ENCODE measurements at places on chromosomes 7 and 10.

GRCh38 chr10:101273330-101273729 is 44.1 kb upstream of the LBX1 start:
- DNase-seq = no peak

DNA sequence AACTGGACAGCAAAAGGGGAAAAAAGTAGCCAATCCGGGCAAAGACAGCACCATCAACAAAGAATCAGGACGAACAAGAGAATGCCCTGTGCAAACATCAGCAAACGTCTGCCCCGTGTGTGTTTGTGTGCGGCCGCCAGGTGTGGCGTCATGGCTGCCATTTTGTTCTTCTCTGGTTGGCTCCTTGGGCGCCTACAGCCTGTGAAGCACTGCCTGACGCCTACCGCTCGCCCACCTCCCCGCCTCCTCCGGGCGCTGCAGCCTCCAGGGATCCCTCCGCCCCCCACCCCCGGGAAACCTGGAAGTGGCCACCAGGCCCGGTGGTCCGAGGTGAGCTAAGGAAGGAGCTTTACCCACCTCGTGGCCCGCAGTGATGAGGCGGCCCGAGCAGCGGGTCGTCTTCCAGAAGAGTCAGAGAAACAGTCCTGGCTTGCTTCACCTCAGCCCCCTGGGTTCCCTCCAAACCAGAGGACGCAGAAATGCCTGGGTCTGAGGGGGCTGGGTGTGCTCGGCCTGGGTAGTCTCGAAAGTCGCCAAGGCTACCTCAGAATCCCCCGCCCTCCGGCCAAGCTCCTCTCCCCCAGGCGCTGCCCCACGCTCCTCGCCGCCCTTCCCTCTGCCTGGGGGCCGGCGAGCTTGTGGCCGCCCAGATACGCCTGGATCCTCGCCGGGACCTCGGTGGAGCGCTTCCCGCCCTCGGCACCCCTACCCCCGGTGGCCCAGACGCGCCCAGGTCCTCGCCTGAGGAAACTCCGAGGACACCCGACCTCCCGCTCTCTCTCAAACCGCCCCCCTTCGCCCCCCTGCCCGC is 61.8 kb upstream of the IL6 start:
- no peak for DNase-seq

DNA sequence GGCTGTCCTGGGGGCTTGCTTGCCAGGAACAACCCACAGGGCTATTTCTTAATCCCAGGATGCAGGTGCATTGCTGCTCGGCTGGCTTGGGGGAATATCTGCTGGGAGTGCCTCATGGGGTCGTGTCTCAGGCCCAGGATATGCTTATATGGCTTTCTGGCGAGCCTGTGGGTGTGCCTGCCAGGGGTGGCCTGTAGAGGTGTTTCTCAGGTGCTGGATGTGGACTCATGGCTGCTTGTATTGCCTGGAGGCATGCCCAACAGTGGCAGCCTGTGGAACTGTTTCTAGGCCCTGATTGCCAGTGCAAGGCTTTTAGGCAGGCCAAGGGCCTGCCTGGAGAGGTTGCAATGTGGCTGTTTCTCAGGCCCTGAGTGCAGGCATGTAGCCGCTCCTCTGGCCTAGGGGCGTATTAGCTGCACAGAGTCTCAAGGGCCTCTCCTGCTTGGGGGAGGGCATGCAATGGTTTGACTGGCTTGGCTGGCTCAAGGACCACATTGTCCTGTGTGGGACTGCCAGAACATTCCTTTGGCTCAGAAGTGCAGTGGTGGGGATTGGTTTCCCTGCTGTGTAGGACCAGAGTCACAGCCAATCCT is 202.1 kb downstream of the ATRNL1 start:
- no peak for DNase-seq

GRCh38 chr7:93515144-93515543 is 59.4 kb downstream of the CALCR start:
- no peak for DNase-seq

- no peak for DNase-seq
Measured at GRCh38 chr10:120186506-120186905, 270.5 kb upstream of the PLPP4 start.

GRCh38 chr10:8130973-8131911 is 76.8 kb downstream of the GATA3 start:
- no peak for DNase-seq

GRCh38 chr10:46226232-46226631 is 60.6 kb upstream of the ANTXRL start:
- DNase-seq = no peak

- no peak for DNase-seq
Measured at GRCh38 chr10:28072573-28072972, 73.7 kb upstream of the ODAD2 start.

GRCh38 chr7:73737491-73738219 is 947 bp downstream of the ABHD11 start:
- DNase-seq = no peak

DNA sequence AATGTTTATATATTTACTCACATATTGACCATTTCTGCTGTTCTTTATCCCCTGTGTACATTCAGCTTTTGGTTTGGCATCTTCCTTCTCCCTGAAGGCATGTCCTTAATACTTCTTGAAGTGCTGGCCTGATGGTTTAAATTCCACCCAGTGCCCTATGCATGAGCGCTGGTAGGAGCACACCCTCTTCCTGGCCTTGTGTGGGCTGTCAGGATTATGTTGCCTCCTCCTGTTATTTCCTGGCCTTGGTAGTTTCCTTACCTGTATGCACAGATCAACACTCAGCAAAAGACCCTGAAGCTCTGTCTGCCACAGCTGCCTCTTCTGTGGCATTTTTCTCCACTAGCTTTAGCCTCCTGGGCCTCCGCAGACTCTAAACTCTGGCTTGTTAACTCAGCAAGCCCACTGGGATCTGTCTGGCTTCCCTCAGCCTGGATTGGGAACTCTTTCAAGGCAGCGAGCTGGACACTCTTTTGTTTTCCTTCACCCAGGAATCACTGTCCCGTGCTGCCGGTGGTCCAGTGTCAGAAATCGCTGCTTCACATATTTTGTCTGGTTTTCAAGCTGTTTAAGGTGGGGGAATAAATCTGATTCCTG is 595.2 kb downstream of the SDK1 start:
- no peak for DNase-seq

DNA sequence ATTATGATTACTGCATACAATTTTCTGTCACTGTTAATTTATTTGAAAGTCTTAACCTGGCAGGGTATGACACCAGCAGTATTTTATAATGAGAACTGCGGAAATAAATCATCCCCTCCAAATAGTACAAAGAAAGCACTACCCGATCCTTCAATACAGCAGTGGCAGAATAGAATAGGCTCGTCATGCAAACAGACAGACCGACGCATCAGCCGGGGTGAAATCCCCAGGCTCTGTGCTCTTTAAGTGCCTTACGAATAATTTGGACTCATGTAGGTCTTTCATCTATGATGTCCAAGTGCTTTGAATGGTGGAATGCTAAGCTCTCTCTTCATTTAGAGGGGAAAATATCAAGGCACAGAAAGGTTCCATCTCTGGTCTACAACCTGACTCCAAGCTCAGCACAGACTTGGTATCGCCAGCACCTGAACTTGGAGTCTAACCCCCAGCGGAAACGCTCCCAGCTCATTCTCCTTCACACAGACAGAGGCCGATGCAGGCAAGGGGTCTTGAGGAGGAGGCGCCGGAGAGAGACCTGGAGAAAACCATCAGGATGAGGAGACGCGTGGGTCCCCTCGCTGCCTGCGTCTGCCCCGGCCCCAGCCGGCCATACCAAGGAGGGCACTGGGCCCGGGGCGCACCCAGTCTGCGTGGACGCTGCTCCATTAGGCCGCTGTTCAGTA is 568.1 kb upstream of the MKI67 start:
- DNase-seq = no peak

DNA sequence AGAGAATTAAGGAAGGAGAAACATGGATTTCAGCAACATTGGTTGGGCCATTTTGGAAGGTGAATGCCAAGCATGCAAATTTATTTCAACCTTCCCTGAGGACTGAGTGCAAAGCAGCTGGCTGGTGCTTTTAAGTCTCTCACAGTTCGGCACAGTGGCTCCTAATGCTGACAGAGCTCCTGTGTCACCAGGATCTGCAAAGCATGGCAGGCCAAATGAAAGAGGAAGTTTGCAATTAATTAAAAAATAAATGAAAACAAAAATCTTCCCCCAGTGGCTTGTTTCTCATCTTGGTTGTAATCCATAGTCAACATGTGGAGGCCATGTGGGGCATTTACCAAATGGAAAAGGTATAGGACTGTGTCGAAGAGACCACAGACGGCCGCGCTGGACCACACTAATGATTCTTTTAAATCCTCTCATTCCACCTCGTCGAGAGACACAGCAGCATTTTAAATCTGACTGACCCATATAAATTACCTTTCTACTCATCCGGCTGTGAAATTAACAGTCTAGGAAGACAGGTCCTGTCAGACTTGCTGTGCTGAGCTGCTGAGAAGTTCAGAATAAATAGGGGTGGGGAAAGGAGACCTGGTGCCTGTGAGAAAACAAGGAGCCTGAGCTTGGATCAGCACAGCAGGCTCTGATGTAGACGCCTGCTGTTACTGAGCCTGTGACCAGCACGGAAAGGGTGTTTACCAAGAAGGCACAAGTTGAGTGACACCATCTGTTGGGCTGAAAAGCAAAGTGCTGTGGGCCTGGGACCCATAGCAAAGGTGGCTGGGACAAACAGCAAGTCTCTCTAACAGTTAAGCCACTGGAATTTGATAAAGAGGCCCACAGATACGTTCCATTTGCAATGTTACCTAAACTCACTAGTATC is 136.0 kb upstream of the COL1A2 start:
- no peak for DNase-seq

DNA sequence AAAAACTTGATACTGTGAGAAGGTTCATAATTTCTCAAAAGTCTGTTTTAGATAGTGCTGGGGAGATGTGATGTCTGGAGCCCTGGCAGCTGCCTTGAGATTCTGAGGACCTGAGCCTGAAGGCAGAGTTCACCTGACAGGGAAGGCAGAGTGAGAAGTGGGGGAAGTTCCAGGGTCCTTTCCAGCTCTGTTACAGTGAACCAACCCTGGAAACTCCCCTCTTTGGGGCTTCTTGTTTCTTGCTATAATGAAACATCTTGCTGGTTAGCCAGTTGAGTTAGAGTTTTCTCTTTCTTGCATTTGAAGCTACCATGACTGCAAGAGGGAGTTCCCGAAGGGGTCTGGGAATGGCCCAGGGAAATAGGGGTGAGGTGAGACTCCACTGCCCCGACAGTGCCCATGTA is 158.9 kb upstream of the TNRC18 start:
- no peak for DNase-seq

GRCh38 chr10:124997771-124998623 is 56.1 kb downstream of the ZRANB1 start:
- DNase-seq = no peak

DNA sequence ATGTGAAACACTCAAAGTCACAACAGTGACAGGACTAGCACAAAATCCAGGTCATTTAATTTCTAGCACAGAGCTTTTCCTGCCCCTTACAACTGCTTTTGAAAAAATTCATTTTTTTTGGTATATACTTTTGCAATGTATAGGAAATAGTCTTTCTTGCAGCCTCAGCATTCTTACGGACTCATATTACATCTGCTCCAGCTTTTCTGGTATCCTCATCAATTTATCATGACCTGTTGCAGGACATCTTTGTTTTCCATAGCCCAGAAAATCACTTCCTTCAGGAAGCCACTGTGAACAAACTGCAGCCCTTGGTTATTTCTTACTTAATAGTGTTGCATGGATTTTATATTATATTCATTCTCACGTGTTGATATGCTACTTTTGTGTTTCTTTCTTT is 347.9 kb upstream of the MTPN start:
- no peak for DNase-seq

GRCh38 chr7:140084142-140084655 is 21.4 kb upstream of the PARP12 start:
- DNase-seq = no peak

DNA sequence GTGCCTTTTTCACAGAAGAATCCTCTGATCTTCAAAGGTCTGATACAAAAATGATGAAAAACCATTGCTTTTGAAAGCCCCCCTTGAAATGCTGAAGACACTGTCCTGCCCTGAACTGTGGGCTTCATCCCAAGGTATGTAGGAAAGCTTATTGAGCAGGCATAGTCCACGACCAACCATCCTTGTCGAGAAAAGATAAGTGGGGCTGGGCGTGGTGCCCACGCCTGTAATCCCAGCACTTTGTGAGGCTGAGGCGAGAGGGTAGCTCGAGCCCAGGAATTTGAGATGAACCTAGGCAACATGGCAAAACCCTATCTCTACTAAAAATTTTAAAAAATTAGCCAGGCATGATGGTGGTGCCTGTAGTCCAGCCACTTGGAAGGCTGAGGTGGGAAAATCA is 25.6 kb downstream of the TACR2 start:
- DNase-seq = no peak
